ENCODE measurements at places on chromosomes 5 and 9. TPM values are rescaled to one million over a fixed set of nuclear protein-coding genes. Genes with fewer than 3 reads are reported as not detected.

Gene C5orf58
- total RNA-seq = not detected

Gene LRRC19
- 0.08 TPM for total RNA-seq

Gene OCLN
- total RNA-seq = 58.1 TPM

Gene ZNF883
- total RNA-seq = 1.0 TPM

Gene MCIDAS
- 0.20 TPM for total RNA-seq

Data from esophagus mucosa (tissue), 1 donor.